ENCODE measurements at places on chromosomes 12 and 14.

GRCh38 chr12:92492995-92493394, 209.8 kb upstream of the PLEKHG7 start:
- H3K4me3 ChIP-seq, result no peak overlapping the region
- H3K4me1 ChIP-seq, result no peaks in the 10 kb centered on the region
- no peak overlapping the region for H3K27ac ChIP-seq

DNA sequence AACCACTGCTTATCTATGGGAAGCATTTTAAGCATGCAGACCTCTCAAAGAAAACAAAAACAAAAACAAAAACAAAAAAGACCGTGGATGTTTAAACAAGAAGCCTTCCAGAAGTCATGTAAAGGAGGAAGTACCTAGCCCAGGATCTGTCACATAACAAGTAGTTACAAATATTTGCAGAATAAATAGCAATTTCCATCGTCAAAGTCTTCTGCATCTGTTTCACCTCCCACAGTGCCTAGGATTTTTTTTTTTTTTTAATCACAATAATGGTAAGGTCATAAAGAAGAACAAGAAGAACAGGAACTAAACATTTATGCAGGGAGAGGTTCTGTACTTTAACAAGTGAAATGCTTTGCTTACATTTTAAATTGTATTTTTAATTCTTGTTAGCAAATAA, 2.4 kb upstream of the STXBP6 start:
- peaks cover 29% of the 10 kb centered on the region for H3K4me1 ChIP-seq
- H3K27ac ChIP-seq, result no peak overlapping the region
- peak overlapping the region; percentile 22 for H3K4me3 ChIP-seq
- H3K27me3 ChIP-seq, result peaks cover 49% of the 10 kb centered on the region
- H3K36me3 ChIP-seq, result no peaks in the 10 kb centered on the region
- DNase-seq, result no peak

- H3K4me1 ChIP-seq, result peaks cover 11% of the 10 kb centered on the region
- no peak for DNase-seq
- no peak overlapping the region for H3K4me3 ChIP-seq
These were observed 13.4 kb downstream of the AGAP2 start for GRCh38 chr12:57724936-57725740.

DNA sequence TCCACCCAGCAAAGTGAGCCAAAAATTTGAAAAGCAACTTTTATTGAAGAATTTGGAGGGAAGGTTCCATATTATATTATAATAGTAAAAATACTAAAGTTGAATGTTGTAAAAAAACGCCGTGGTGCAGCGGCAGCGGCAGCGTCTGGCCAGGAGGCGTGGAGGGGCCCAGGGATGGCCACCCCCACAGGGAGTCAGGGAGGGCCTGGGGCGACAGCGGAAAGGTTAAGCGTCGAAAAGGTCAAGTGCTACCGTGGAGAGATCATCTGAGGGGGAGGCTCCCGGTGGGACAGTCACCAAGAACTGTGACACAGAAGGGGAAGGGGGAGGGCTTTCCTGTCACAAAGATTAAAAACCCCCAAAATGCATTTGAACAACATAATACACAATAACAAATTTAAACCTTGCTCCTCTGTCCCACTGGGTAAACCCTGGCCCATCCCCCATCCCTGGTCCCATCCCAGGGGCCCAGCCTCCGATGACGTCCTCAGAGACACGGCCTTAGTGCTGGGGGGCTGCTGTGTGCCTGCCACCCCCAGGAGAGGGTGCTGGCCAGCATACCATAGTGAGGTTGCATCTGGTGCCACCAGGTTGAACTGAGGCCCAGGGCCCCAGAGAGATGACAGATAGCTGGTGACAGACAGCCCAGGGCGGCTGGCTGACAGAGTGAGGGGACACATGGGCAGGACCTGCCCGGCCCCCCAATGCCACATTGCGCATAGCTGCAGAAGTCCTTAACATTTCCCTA, 16.6 kb downstream of the SIVA1 start:
- no peak overlapping the region for H3K27ac ChIP-seq
- no peak overlapping the region for H3K4me3 ChIP-seq
- H3K36me3 ChIP-seq, result peaks cover 61% of the 10 kb centered on the region
- no peaks in the 10 kb centered on the region for H3K27me3 ChIP-seq

Data from nephron progenitor cell (in vitro differentiated cells).